ENCODE measurements at places on chromosomes 12 and 14.

DNA sequence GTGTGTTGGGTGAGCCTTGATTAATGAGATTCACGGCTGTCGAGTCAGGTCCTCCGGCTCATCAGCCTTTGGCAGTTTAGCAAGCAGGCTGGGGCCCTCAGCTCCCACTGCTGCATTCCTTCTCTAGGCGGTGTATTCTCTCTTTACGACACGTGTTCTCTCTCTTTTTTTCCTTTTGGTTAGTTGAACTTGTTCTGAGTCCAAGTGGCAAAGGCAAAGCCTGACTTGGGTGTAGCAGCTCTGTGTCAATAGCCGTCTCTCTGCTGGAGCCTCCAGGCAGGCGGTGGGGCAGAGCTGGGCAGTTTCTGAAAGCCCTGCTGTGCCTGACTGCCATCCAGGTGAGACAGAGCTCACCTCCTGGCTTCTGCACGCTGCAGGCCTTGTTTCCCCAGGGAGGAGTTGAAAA is 46.6 kb downstream of the SUSD6 start:
- no peak for DNase-seq

GRCh38 chr14:55846826-55847446 is 266.9 kb downstream of the KTN1 start:
- DNase-seq: no peak

- no peak for DNase-seq
Observed at GRCh38 chr14:36519431-36520321, at the start of gene NKX2-1. Gene NKX2-1, minus strand, starts transcription at chr14:36520232. Its CDS starts 103 bp downstream, at chr14:36520129.

DNA sequence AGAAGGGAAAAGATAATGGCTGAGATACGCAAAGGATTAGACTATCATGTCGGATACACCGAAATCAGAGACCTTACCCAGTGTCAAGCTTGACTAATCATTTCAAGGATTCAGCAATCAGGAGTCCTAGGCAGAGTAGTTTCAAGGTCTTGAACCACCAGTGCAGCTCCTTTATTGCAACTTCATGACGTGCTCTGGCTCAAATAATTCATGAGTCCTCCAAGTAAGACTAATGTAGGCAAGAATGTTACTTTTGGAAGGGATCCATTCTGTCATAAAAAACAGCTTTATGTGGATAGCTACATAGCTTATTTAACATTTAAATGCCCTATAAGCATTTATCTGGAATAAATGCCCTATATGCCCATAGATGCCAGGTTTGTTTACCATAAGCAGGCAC is 123.2 kb downstream of the LMO3 start:
- no peak for DNase-seq

GRCh38 chr14:78451319-78451695 is 281.1 kb downstream of the NRXN3 start:
- DNase-seq: no peak

DNA sequence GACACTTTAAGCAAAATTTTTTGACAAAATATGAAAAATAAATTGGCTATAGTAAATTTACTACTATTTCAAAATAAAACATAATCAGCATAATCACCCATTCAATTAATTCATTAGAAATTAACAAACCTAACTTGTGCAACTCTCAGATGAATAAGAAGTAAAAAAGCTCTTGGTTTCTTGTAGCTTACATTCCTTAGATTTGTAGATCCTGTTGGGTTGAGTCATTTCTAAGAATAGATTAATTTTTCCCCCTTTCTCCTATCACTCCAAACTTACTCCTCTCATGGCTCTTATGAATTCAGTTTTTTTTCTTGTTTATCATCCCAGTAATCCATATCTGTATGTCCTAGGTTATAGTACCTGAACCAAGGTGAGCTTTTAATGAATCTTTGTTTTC is 230.9 kb upstream of the LRIG3 start:
- no peak for DNase-seq

- DNase-seq: no peak
Observed at GRCh38 chr14:46215801-46216200, 435.8 kb downstream of the RPL10L start.

DNA sequence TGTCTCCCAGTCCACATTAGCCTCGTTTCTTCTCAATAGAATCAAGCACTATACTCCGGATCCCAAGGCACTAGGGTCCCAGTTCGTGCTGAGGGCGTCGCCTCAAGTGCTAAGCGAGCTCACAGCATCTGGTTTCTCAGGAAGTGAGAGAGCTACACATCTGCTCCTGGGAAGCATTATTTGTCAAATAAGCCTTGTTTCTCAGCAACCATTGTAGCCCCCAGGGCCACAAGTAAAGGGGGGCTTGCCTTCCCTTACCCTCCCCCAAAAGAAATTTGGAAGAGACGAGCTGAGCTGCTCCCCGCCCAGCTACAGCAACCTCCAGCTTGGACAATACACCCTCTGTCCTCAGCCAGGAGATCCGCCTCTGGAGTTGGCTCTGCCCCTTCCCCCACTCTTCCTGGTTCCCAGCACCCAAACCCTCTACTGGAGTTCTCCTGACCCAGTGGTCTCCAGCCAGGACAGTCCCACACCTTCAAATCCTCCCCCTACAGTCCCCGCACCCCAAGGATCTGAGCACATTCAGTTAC is 5.7 kb upstream of the TNS2 start:
- no peak for DNase-seq

DNA sequence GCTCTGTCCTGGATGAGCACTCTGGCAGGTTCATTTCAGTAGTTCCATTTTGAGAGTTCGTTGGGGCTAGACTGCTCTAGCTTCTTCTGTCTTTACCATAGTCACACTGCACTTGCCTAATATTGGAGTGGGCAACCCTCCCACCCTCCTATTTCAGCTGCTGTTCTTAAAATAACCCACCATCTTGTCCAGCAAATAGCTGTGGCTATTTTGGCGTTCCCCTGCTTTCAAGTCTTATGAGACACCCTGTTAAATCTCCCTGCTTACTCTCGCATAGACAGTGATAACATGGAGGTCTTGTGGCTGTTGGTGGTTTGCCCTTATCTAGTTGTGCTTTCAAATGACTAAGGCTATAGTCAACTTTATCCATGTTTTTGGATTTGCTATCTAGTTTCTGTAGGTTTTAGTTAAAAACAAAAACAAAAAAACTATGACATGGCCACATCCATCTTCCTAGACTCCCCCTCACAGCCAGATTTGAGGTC is 65.5 kb downstream of the LRP6 start:
- DNase-seq: no peak

GRCh38 chr14:40983604-40984003 is 623.1 kb upstream of the LRFN5 start:
- DNase-seq: no peak

- no peak for DNase-seq
Observed at GRCh38 chr12:127429551-127430285, 837.3 kb upstream of the TMEM132C start.

DNA sequence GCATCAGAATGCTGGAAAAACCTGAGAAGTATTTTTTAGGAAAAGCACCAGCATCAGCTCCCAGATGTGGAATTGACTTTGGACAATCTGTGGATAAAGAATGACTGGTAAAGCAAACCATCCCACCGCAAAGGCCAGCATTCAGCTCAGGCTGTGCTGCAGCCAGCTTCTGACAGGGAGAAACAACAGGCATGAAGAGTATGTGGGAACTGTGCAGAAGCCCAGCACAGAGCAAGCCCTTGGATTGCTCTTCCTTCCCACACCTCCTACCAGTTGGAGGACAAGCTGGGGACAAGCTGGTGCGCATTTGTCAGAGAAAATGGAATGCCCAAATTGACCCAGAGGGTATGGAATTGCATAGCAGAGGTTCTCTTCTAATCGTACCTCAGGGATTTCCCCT is 228.1 kb downstream of the ANO2 start:
- DNase-seq: no peak

- DNase-seq: no peak
Observed at GRCh38 chr12:62776575-62776974, 158.4 kb downstream of the PPM1H start.

- DNase-seq: no peak
Observed at GRCh38 chr12:128137140-128137539, 129.8 kb upstream of the TMEM132C start.

DNA sequence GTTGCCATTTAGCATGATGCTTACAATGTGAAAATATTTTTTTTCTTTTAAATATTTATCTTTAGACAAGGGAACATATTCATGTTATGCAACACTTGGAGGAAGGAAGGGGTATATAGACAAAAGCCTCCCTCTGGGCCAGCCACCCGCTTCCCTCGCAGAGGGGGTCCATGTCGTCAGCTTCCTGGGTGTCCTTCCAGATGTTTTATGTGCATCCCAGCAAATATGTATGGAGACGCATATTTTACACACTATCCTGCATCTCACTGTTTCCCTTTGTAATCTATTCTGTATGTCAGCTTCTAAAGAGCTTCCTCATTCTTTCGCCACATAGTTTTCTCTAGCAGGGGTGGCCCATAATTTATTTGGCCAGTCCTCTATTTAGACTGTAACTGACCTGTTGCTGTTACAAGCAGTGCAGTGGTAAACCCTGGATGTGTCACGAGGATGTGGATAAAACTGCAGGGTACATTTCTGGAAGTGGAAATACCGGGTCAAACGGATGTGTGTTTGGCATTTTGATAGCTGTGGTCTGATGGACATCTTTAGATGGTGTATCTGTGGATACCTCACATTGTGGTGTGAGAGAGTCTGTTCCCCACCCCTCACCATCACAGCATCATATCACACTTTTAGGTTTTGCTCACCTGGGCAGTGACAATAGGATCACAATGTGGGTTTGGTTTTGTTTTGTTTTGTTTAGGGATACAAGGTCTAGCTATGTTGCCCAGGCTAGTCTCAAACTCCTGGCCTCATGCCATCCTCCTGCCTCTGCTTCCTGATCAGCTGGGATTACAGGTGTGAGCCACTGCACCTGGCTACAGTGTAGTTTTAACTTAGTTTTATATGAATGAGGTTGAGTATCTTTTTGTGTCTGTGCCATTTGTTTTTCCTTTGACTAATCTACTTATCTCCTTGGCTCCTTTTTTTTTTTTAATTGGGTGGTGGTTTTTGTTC is 31.6 kb downstream of the FAM222A start:
- DNase-seq: no peak

Data from cortex of kidney (tissue), 1 donor.